ENCODE measurements at places on chromosomes 3 and 15.

DNA sequence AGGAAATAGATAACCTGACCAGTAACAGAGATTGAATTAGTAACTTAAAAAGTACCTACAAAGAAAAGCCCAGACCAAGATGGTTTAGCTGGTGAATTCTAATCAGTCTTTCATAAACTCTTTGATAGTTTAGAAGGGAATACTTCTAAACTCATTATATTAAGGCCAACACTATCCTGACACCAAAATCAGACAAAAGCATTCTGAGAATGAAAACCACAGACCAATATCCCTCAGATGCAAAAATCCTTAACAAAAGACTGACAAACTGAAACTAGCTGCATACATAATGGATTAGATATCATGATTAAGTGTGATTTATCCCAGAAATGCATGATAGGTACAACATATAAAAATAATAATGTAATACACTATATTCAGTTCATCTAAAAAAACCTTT is 115.6 kb downstream of the RFX7 start:
- no peak for DNase-seq

GRCh38 chr15:42632105-42632675 is 56.8 kb downstream of the STARD9 start:
- DNase-seq = no peak

DNA sequence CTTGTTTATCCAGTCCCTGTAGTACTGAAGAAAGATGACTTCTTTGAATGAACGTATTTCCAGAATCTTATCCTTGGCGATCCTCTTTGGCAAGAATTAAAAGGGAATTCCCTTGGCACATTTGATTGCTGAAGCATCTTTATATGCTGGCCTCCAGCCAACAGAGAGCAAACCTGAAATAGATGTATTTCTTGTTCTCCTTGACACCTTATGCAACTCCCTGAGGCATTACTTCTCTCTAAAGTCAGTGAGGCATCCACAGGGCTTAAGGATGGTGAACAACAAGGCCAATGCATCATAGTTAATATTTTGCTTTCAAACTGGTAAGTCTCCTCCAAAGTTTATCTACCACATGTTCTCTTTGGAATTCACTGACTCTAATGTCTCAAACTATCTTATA is 450.9 kb upstream of the THRB start:
- DNase-seq = no peak

DNA sequence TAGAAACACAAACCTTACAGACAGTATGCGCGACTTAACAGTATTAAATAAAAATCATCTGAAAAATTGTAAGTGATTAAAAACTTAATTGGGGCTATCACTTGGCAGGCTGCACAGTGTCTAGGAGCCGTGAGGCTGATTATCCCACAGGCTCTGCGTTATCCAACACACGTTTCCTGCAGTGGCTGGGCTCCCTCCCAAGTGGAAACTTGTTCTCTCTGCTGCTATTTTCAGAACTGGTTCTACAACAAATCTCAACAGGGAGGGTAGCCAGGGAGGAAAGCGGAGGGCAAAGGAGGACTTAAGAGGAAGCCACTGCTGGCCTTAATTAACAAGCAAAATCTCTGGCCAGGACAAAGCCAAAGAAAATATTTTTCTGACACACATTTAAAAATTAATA is 555.2 kb downstream of the MAGI1 start:
- DNase-seq = peak; percentile 67
